ENCODE measurements at places on chromosomes 2 and 18.
A peak's percentile ranks its signal among the peaks of the same experiment; 100 is the strongest.

GRCh38 chr2:240655931-240656886 lies 26.5 kb downstream of the AQP12B start:
- no peak for DNase-seq

DNA sequence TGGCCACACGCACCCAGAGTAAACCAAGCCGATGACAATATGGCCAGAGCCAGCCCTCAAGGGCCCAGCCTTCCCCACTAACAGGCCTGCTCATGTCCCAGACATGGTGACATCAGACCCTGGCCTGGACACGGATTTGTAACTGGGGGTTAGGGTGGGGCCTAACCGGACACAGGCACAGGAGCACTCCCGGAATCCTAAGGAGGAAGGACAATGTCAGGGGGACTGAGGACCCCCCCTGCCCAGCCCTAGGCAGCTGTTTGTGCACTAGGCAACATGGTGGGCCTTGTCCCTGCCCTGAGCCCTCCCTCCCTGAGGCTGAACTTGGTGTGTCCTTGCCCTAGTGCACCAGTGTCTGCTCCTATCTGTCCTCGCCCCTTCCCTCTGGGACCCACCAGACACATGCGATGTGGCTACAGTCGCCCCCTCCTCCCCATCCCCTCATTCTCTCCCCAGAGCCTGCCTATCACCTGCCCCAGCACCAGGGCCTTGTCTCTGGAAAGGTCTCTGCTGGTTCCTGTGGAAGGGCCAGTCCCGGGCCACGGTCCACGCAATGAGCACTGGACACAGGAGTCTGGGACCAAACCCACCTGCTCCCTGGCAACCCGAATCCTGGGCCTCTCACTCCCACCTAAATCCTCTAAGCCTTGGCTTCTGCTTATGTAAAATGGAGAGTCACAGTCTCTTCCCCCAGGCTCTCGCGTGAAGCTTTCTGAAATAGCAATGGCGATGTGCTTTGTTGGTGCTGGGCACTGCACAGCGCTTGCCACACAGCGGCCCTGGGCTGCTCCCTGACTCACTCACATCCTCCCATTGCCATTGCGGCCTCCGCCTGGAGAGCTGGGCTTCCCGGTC lies 76.5 kb upstream of the RAB6C start:
- DNase-seq = no peak

DNA sequence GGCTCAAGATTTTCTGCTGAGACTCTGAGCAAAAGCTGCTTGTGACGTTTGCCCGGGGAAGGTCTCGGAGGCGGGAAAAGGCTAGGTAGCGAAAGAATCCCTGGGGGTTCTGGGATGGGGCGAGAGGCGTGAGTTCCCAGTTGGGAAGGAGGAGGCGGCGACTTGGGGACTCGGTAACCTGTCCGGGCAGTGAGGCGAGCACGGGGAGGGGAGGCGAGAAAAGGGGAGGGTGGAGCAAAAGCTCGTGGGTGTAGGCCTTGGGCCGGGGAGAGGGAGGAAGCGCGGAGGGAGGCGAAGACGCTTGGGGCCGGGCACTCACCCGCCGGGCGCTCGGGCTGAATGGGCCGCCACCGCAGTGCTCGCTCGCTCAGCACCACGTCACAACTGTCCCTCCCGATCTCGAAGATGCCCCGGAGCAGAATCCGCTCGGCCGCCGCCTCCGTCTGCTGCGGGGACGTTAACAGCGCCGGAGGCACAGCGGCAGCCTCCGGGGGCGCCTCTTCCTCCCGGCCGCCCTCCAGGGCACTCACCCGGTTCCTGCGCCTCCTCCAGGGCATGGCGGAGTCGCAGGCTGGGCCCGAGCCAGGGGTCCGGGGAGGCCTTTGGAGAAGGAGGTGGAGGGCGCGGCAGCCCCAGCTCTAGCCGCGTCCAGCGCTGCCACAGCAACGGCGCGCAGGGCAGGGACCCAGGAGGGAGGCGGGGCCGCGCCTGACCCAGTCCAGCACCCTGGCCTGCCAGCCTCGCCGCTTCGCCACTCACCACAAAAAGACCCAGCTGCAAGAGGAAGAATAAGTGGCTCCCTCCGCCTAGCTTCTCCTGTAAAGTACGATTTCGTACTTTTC lies at the start of gene CERKL:
Gene CERKL (minus strand): TSS at position 656 of the 842 bp plus-strand sequence. CDS start 99 bp downstream, at position 557.
- DNase-seq = peak; percentile 89

DNA sequence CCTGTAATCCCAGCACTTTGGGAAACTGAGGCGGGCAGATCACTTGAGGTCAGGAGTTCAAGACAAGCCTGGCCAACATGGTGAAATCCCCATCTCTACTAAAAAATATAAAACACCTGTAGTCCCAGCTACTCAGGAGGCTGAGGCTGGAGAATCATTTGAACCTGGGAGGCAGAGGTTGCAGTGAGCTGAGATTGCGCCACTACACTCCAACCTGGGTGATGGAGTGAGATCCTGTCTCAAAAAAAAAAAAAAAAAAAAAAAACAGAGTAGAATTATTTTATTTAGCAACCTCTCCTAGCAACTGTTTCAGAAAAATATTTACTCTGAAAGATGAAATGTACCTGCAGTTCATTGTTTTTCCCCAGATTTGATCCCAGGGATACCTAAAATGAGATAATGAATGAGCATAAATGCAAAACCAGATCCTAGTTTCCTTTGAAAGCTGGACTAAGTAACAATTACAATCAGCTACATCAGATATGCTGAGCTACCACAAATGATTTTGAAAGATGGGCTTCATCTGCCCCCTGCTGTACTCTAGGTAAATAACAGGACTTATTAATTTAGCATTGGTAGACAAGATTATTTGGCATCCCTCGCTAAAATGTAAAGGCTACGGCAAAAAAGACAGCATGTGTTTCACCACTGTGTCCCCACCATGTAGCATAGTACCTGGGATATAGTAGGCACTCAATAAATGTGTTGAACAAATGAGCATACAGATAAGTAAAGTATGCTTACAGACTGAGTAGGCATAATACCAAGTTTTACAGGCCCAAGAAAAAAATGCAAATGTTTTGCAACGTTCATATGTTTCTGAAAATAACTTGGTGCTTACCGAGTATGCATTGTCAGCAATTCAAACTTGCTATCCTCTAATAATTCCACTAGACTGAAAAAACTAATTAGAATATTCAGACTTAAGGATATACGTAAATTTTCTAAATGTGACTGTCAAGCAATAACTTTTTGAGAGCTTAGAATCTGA lies 102.5 kb downstream of the ATL2 start:
- DNase-seq = peak; percentile 79

GRCh38 chr2:125684932-125685331 lies 971.0 kb upstream of the GYPC start:
- no peak for DNase-seq

DNA sequence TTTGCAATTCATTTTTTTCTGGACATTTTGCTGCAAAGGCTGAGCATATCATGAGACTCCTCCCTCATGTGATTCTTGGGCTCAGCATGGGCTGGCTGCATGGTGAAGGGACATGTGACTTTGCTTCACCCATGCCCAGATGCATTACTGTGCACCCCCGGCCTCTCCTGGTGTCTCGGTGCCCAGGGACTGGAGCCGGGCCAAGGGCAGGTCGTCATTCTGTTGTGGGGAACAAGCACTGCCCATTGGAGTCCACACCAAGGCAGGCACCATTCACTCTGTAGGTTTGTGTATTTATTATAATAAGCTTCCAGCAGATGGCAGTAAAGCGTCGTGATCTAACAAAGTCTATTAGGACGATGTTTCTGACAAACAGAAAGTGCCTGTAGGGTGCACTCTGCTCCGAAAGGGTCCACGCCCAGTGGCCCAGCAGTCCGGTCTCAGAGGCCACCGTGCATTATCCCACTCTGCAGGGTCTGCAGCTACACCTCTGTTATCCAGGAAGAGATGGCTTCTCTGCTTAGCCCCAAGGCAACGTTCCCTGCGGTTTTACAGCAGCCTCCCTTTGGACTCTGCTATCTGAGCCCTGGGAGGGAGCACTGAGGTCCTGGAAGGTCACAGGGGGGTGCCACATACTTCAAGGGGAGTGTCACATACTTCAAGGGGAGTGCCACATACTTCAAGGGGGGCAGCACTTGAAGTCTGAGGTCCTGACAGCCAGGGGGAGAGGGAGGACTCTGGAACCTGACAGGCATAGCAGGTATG lies 219.6 kb downstream of the TSN start:
- DNase-seq = peak; percentile 29

GRCh38 chr2:28626891-28627421 lies 124.7 kb upstream of the PPP1CB start:
- no peak for DNase-seq

DNA sequence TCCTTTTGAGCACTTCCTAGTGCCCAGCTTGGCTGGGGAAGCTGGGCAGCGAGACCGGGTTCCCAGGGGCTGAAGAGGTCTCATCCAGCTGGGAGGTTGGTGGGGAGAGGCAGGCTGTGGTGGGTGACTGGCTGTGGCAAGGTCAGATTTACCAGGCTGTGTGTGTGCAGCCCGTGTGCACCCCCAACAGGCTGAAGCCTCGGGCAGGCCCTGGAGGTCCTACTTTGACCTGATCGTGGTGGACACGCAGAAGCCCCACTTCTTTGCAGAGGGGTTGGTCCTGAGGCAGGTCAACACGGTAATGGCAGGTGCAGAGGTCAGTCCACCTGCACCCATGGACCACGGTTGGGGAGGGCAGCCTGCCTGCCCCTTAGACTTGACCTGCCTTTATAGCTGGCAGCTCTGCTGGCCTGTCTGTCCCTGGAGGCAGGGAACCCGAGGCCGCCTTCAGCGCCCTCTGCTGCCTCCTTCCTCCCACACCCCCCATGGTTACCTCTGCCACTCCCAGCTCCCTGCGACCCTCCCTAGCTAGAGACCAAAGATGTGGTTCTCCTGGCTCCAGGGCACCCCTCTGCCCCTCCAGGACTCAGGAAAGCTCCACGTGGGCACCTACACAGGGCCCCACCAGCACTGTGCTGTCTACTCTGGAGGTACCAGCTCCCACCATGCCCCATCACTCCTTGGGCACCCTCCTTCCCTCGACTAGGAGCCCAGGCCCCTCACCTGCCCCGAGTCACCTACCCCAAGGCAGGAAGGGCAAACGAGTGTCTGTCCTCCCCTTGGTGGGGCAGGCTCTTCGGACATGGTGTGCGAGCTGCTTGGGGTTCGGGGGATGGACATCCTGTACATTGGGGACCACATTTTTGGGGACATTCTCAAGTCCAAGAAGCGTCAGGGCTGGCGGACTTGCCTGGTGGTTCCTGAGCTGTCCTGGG lies 4.0 kb downstream of the NT5DC4 start:
- DNase-seq = no peak

DNA sequence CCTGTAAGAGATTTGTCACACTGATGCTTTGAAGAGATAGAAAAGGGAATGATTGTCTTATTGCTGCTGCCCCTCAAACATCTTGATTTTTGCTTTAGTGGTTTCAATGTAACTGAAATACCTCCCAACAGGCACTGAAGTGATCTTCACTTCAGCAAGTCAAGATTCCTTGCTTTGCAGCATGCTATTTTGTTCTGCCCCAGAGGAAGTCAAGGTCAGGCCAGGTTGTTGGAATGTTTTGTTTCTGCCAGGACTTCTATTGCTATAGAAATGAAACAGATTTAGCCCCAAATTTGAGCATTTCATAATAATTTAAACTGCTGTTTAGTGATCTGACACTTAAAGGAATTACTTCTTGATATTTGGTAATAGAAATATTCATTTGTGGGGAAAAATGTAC lies 277.6 kb downstream of the ZNF804A start:
- no peak for DNase-seq

DNA sequence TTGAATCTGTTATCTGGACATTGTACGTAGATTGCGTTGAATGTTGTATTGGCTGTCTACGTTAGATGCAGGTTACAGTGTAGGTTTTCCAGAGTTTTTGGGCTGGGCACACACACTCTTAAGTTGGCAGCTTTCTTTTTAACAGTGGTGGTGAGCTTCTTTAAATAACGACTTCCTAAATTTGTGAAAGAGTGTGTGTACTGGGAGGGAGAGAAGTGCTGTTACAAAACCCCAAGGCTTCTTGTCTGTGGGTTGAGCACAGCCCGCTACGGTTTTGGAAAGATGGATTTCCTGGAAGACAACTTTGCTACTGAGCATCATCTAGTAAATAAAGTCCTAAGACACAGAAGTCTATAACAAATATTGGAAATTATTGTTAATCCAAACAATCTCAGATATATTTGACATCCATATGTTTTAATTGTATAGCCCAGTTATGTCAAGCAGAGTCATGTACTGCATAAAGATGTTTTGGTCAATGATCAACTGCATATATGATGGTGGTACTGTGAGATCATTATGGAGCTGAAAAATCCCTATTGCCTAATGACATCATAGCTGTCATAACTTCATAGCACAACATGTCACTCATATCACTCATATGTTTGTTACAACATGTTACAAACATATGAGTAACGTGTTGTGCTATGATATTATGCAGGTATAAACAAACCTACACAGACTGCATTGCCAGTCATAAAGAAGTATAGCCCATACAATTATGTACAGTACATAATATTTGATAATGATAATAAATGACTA lies 7.9 kb upstream of the THUMPD2 start:
- no peak for DNase-seq

GRCh38 chr2:39228413-39229209 lies 15.2 kb downstream of the CDKL4 start:
- no peak for DNase-seq

GRCh38 chr2:165901620-165902298 lies 51.8 kb downstream of the TTC21B start:
- no peak for DNase-seq

DNA sequence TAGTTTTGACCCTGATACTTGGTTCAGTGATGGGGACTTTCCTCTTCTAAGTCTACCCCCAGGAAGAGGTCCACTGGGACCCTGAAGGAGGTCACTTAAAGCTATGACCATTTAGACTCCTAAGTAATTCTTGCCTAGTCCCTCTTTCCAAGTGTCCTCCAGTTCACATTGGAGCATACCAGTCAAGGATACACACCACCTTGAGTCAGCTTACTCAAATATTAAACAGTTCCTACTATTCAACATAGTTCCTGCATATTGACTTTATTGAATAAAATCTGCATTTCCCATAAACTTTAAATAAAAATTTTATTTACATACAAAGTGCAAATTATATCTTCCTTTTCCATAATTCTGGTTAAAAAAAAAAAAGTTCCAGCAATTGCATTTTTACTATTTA lies 36.3 kb downstream of the SLC5A7 start:
- DNase-seq = no peak

DNA sequence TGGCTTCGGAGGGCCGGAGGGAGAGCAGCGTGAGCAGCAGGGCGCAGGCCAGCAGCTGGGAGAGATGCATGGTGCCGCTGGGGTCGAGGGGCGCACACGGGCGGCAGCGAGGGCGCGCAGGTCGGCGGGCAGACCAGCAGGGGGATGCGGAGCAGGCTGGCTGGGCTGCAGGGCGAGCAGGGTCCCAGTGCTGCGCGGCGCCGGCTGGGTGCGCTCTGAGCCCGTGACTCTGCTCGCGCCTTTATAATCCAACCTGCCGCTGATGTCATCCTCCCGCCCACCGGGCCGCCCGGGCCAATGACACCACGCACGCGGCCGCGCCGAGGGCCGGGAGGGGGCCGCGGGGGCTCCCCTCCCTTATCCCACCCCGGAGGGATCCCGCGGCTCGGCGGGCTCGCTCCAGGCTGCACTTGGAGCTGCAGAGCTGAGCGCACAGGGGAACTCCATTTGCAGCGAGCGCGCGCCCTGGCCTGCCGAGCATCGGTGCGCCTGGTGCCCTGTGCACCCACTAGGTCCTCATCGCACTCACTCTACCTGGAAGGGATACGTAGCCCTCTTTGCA lies at the start of gene NPPC:
Gene NPPC (minus strand): TSS at position 217 of the 562 bp plus-strand sequence. CDS start 147 bp downstream, at position 70.
- peak; percentile 29 for DNase-seq

Data from PC-9 (cell line).